ENCODE measurements at places on chromosomes 7 and 10.

- DNase-seq = peak; percentile 53
Measured at GRCh38 chr7:27103489-27104226, 1.2 kb upstream of the HOXA2 start.

- no peak for DNase-seq
Measured at GRCh38 chr10:124611738-124612137, 132.4 kb downstream of the FAM53B start.

- DNase-seq = no peak
Measured at GRCh38 chr10:77671594-77672252, 34.1 kb upstream of the KCNMA1 start.

- DNase-seq = no peak
Measured at GRCh38 chr10:43879742-43880141, 231.1 kb upstream of the ZNF32 start.

GRCh38 chr10:78871796-78872195 lies 197.0 kb upstream of the ZMIZ1 start:
- no peak for DNase-seq

DNA sequence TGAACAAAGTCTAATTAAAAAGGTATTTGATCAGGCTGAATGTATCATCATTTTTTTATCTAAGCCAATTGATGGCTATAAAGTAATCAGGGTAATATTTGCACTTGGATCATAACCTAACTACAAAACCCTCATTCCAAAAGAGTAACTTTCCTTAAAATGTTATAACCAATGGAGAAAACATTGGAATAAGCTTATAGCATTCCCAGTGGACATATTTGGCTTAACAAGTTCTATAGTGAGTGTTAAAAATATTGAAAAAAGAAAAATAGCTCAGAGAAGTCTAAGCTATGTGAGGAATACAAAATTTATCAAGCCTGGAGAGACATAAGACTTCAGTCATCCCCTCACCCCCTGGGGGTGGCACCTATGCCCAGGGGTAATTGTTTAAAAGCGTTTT lies 358.8 kb downstream of the LRRTM3 start:
- no peak for DNase-seq

- no peak for DNase-seq
Measured at GRCh38 chr7:92584953-92585352, 5.2 kb downstream of the FAM133B start.

GRCh38 chr10:89633484-89633883 lies 11.6 kb downstream of the PANK1 start:
- no peak for DNase-seq

DNA sequence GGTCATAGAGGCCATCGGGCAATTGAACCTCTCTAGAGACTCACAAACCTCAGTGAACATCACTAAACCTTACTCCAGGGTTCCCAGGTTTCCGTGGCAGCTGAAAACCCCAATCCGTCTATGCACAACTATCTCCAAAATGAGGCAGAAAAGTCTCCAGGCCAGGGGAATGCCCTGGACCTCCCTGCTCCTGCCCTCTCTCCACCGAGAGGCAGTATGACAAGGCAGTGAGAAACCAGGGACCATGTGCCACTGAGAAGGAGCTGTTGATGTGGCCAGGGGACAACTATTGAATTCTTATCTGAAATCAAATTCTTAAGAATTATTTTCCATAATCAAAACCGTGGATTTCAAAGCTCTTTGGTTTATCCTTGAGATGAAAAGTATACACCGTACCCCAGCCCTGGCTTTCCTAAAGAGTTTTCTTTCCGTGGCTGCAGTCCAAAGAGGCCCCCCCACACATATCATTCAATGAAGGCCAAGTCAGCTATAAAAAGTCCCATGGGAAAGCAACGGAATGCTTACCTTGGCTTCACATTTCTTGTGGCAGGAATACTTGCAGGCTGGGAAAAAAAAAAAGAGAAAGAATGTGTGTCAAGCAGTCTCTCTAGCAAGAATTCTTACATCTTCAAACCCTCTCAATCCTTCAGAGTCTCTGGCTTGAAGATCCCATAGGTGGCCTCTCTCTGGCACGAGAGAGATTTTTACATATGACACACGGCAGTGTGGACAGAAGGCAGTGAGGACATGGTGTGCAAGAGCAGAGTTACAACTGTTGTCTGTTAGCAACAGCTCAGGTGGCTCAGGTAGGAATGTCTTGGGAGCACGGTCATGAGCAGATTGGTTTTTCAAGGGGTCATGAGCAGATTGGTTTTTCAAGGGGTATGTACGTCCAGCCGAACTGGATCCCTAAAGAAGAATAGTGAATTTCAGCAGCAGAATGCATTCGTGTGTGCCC lies 75.2 kb downstream of the TNS3 start:
- DNase-seq = no peak

Data from left kidney (tissue), 8 donors.